ENCODE measurements at places on chromosomes 1 and 21. TPM values are rescaled to one million over a fixed set of nuclear protein-coding genes. Genes with fewer than 3 reads are reported as not detected.

NHLH1 gene
- polyA plus RNA-seq = 0.23 TPM

CYP4Z1 gene
- 0.19 TPM for polyA plus RNA-seq

ITLN2 gene
- polyA plus RNA-seq = not detected

GRCh38 chr1:18932387-18932786 is 24.1 kb downstream of the IFFO2 start:
- no peak for DNase-seq

DNA sequence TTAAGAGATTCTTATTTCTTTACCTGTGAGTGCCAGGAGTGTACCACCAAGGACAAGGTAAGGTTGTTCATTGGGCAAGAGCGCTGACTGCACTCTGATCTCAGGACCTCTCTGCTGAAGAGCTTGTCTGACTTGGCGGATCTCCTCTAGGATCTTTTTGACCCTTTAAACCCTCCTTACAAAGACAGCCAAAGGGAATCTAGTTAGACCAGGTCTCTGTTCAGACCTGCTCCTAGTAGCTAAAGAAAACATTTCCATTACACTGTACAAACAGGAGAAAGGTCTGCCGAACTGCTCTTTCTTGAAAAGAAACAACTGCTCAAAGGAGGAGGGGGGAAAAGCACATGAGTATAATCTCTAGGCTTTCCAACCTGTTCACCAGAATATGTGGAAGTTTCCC is 49.3 kb downstream of the SMYD2 start:
- DNase-seq = no peak

GRCh38 chr1:20578062-20578461 is 10.8 kb upstream of the CDA start:
- DNase-seq = no peak

- no peak for DNase-seq
Observed at GRCh38 chr1:66557157-66557556, 23.2 kb downstream of the SGIP1 start.
